ENCODE measurements at places on chromosomes 2 and 18.

GRCh38 chr18:2302628-2303516 is 268.4 kb downstream of the METTL4 start:
- DNase-seq = peak; percentile 52

- peak; percentile 51 for DNase-seq
Observed at GRCh38 chr2:152407204-152407721, 72.3 kb downstream of the FMNL2 start.

GRCh38 chr2:154762638-154763037 is 64.1 kb downstream of the KCNJ3 start:
- DNase-seq = no peak

GRCh38 chr2:179170901-179171300 is 93.7 kb downstream of the SESTD1 start:
- DNase-seq = no peak
